Dermis microvascular lymphatic vessel endothelial cell (primary cell): ENCODE measurements at places on chromosomes 7 and 10.

GRCh38 chr10:8921568-8921967 is 867.1 kb downstream of the GATA3 start:
- DNase-seq: no peak

GRCh38 chr10:61539876-61540275 is 86.7 kb upstream of the TMEM26 start:
- DNase-seq: no peak

- DNase-seq: no peak
Observed at GRCh38 chr7:40760987-40761386, 626.2 kb downstream of the SUGCT start.

DNA sequence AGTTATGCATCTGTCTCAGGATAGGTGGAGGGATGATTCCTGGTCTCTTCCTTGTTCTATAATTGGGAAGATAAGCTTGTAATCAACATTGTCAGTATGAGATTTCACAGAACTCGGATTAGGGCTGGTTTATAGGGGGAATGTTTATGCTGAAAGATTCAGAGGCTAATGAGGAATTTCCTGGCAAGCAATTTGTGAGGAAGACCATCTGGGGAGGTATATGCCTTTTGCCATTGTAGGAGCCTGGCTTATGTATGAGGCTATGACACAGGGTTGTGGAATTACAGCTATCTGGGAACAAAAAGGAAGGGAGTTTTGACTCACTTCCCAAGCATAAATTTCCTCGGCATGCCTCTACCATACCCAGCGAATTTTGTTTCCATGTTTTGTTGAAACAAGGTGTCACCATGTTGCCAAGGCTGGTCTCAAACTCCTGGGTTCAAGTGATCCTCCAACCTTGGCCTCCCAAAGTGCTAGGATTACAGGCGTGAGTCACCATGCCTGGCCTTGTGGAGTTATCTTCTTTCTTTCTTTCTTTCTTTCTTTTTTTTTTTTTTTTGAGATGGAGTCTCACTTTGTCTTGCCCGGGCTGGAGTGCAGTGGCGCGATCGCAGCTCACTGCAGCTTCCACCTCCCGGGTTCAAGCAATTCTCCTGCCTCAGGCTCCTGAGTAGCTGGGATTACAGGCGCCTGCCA is 1.6 kb upstream of the COPS6 start:
- peak; percentile 94 for DNase-seq

DNA sequence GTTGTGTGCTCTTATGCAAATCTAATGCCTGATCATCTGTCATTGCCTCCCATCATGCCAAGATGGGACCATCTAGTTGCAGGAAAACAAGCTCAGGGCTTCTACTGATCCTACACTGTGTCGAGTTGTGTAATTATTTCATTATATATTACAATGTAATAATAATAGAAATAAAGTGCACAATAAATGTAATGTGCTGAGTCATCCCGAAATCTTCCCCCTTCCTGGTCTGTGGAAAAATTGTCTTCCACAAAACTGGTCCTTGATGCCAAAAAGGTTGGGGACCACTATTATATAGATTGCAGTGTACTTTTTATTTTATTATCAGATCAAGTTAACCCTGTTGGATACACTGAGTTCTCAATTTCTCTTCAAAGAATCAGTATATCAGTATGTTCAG is 50.2 kb downstream of the BBS9 start:
- DNase-seq: no peak

DNA sequence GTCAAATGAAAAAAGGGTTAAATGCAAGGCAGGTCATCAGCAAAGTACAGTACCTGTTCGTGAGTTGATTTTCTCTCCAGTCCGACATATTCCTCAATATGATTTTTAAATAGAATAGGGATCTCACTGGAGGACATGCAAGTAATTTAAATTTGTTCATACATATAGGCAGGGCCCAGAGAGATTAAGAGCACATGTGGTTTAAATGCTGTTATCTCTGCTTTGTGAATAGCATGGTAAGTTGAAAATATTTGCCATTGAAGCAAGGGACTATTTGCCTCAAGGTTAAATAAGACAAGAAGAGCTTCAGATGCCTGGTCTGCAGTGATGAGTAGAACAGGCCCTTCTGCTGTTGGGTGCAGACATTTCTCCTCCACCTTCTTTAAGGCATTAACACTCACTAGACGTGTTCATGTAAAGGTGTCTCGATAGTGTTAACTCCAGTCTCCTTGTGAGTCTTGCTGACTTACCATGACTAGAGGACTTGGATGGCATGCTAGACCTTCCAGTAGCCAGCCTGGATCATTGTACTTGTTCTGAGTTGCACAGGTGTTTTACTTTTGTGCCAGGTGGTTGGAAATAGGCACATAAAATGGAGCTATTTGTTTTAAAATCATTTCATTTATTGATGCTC is 15.6 kb upstream of the AKR1C3 start:
- no peak for DNase-seq

DNA sequence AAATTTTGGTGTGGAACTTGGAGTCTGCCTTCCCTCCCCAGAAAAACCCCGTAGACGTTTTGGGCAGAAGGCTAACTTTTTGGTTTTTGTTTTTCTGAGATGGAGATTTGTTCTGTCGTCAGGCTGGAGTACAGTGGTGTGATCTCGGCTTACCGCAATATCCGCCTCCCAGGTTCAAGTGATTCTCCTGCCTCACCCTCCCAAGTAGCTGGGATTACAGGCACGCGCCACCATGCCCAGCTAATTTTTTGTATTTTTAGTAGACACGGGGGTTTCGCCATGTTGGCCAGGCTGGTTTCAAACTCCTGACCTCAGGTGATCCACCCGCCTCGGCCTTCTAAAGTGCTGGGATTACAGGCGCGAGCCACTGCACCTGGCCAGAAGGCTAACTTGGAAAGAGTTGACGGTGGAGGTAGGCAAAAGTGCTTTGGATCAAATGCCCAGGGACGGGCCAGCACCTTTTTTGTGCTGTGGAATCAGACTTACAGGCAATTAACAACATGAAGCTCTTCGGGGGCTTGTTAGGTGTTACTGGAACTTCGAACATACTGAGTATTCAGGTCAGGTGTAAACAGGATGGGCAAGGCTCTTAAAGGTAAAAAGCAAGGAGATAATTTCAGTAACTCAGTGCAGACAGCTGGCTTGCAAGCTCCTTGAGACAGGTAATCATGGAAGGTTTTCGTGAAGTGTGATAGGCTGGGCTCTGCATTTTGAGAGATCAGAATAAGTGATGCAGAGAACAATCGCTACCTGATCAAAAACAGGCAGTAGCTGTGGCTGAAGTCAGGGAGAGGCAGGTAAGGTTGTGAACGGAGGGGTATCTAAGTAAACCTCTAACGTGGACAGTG is 1.8 kb downstream of the PPP1R35 start:
- DNase-seq: no peak

GRCh38 chr10:61635932-61636331 is 26.8 kb upstream of the CABCOCO1 start:
- DNase-seq: no peak

DNA sequence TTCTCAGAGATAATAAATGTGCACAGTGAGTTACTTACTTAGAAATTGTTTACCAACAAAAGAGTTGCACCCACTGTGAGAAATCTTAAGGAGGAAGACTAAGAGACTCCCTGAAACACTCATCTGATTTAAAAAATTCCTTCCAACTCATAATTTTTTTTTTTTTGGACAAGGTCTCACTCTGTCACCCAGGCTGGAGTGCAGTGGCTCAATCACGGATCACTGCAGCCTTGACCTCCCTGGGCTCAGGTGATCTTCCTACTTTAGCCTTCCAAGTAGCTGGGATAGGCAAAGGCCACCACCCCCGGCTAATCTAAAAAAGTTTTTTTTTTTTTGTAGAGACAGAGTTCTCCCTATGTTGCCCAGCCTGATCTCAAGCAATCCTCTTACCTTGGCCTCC is 36.0 kb downstream of the MALSU1 start:
- no peak for DNase-seq

GRCh38 chr7:1158203-1159126 is 1.5 kb downstream of the ZFAND2A start:
- DNase-seq: peak; percentile 24

GRCh38 chr7:125122173-125122572 is 192.5 kb upstream of the POT1 start:
- no peak for DNase-seq

- DNase-seq: no peak
Observed at GRCh38 chr10:10663622-10664021, 354.1 kb upstream of the CELF2 start.

DNA sequence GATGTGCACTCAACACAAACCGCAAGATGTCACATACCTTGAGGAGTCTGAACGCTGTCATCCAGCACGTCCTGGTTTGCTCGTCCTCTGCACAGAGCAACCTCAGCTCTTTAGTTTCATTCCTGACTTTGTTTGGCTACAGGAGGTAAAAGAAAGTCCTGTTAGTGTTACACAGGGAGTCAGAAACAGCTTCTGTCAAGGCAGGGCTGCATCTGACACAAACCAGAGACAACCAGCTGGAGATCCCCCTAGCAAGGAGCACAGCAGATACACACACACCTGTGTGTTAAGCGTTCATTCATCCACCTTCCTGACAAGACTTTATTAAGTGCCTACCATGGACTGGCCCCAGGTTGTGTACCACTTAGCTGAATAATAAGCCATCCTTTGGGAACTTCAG is 47.5 kb upstream of the DDC start:
- DNase-seq: no peak

DNA sequence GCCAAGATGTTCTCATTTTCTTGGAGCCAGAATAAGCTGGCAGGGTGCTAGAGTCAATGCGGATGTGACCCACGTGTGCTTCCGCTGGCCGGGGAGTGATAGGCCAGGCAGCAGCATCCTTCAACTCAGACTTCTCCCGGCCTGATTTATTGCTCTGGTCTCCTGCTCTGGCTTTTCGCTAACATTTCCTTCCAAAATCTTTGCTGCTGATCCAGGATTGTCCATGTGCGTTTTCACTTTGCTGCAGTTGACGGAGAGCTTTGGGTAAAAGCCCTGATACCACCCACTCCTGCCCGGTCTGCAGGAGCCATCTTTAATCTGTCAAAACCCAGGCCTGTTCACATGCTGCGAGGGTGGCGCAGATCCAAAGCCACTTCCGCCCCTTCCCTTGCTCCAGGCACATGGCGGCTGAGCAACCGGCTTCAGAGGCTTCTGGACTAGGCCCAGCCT is 106.8 kb downstream of the CYP26A1 start:
- DNase-seq: peak; percentile 4

GRCh38 chr10:1379601-1380000 is 323.4 kb downstream of the WDR37 start:
- no peak for DNase-seq

GRCh38 chr10:103845972-103846371 is 9.4 kb downstream of the SH3PXD2A start:
- DNase-seq: peak; percentile 64

DNA sequence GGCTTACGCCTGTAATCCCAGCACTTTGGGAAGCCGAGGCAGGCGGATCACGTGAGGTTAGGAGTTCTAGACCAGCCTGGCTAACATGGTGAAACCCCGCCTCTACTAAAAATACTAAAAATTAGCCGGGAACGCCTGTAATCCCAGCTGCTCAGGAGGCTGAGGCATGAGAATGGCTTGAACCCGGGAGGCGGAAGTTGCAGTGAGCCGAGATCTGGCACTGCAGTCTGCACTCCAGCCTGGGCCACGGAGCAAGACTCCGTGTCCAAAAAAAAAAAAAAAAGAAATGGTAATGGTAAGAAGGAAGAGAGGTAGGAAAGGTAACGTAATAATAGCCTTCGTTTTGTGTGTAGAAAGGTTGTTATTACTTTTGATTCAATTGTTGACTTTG is 1.2 kb downstream of the HSPA14 start:
- no peak for DNase-seq

DNA sequence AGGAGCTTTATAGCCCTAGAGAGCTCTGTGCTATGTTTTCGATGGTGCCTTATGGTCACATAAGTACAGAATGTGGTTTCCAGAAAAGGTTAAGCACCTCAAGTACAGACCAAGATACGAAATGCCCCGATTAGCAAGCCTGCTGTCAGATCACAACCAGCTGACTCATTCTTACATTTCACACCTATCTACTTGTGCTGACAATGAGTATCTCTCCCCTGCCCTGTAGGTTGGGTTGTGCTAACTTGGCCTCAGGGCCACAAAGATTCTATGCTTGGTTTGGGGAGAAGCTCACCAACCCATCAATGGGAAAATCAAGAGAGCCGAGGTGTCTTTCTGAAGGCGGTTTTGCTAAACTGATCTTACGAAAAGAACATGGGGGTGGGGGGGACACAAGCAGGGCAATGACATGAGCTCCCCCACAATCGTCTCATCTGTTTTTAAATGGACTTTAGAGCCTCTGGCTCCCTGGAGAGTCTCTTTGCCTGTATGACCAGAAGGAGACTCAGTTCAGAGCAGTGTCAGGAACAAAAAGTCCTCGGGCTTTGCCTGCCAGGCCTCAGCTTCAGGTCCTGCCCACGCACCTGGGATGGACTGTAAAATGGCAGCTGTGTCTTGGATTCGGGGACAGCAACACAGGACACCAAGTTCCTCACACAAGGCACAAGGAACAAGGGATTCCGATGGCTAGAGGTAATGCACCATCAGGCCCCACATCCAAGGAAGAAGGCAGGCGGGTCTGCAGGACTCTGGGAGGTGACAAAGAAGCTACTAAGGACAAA is 55.1 kb downstream of the FAM53B start:
- no peak for DNase-seq

- peak; percentile 17 for DNase-seq
Observed at GRCh38 chr10:112374724-112375541, 1.0 kb downstream of the ACSL5 start.

DNA sequence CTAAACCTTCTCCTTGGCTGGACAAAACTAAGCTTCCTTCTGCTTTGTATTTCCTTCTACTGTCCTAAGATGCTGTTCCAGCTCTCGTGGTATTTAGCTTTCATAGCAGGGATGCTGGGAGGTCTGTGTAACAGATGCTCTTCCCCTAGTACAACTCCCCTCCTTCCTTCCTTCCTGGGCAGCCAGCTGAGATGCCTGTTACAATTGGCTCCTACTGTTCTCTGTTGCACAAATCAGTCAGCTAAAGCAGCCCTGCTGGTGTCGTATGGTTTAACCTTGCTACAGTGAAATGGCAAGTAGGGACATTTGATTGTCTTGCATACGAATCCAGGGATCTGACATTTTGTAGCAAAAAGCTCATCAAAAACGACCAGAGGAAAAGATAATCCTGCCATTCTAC is 143.8 kb downstream of the ARHGAP21 start:
- DNase-seq: no peak

DNA sequence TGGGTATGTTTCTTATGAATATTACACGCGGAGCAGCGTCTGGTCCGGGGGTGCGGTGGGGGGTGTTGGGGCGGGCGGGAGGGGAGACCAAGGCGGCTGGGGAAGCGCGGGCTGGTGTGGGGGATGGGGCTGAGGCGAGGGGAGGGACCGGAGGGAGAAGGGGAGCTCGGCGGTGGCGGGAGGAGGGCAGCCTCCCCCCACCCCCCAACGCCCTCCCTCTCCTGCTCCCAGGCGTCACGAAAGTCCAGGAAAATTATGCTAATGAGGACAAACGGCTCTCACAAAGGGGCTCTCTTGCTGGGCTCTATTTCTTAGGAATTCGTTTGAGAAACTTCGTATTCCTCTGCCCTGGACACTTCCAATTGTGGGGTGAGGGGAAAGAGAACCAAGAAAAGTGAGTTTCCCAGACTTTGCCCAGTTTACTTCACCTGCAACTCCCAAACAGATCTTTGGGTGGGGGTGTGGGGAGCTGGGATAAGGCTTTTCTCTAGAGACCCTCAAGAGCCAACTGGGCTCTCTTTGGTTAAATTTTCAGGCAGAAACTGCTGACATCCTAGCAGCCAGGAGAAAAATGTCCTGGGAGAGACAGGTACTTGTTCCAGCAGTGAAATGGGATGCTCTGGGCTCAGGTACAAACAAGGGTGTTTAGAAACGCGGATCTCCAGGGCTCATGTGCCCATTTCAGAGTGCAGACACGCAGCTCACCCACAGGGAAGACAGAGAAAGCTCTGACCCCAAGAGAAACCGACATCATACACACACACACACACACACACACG is 11.7 kb upstream of the HOXA2 start:
- no peak for DNase-seq
